ENCODE measurements at places on chromosomes 16 and 17. TPM values are rescaled to one million over a fixed set of nuclear protein-coding genes. Genes with fewer than 3 reads are reported as not detected.

Gene KCNH6
- total RNA-seq = not detected

Gene CEMP1
- total RNA-seq = not detected

GRCh38 chr17:56610321-56610720 lies 16.8 kb downstream of the NOG start:
- DNase-seq = no peak

Gene MPO
- total RNA-seq = 0.35 TPM

DNA sequence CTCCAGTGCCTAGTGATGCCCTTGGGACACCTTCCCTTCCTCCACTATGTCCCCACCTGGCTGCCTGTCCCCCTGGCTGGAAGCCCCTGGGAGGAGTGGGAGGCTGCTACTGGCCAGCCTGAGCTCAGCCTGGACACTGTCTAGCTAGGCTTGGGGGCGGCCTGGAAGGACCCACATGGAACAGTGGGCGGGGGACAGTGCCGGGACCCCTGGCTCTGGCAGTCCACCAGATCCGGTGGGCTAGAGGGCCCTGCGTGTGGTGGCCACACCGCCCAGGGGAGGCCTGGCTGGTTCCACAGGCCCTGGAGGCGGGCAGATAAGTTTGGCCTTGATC lies 388.0 kb upstream of the TNRC6C start:
- no peak for DNase-seq

- DNase-seq = no peak
Measured at GRCh38 chr17:40157973-40158372, 17.6 kb downstream of the CASC3 start.

- no peak for DNase-seq
Measured at GRCh38 chr16:67734731-67735201, 15.7 kb upstream of the GFOD2 start.

Gene ASGR1
- total RNA-seq = 2.2 TPM

GRCh38 chr16:30349675-30350074 lies 5.4 kb downstream of the CD2BP2 start:
- DNase-seq = no peak

Data from mesenteric fat pad (tissue), 1 donor.